ENCODE measurements at places on chromosomes 1 and 21.

GRCh38 chr1:152397474-152397873 lies 16.6 kb downstream of the CRNN start:
- no peak for DNase-seq

DNA sequence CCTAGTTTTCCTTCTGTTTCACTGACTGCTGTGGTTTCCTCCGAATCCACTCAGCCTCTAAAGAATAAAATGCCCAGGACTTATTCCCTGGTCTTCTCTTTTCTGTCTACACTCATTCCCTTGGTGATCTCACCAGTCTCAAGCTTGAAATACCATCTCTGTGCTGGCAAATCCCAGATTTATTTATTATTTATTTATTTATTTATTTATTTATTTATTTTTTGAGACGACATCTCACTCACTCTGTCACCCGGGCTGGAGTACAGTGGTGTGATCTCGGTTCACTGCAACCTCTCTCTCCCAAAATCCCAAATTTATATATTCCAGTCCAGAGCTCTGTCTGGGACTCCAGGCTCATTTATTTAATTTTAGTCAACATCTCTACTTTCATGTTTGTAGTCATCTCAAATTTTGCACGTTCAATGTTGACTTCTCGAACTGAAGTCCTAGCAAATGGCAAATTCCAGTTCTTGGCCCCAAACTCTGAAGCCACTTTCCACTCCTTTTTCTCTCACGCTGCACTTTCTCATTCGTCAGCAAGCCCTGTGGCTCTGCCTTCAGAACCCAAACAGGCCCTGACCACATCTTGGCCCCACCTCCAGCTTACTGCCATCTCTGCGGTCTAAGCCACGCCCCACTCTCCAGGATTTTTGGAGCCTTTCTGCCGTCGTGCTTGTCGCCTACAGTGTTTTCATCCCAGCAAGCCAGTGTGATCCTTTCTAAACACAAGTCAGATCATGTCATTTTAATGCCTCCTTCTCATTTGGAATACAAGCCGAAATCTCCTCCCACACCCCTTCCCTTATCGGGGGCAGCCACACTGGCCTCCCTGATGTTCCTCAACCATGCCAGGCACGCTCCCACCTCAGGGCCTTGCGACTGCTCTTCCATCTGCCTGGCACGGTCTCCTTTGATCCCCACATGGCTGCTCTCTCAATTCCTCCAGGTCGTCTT lies 14.2 kb upstream of the TENT5B start:
- peak; percentile 75 for DNase-seq

DNA sequence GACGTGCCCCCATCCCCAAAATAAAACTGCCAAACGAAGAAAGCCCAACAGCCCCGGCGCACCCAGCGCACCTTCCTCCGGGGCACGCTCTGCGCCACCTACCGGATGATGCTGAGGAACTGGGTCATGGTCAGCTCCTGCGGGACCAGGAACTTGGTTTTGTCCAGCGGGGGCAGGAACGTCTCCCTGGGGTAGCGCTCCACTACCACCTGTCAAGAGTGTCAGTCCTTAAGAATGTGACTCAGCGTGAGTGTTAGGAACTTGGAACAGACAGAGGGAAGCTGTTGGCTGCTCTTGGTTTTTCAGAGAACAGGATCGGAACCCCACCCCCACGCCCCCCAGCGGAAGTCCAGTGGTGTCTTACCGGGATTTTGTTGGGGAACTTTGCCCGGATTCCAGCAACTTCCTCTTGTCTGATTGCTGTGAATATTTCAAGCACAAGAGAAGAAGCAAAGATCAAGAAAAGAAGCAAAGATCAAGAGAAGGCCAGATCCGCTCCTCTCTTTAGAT lies 431 bp downstream of the MAP1LC3C start:
- DNase-seq: peak; percentile 84

DNA sequence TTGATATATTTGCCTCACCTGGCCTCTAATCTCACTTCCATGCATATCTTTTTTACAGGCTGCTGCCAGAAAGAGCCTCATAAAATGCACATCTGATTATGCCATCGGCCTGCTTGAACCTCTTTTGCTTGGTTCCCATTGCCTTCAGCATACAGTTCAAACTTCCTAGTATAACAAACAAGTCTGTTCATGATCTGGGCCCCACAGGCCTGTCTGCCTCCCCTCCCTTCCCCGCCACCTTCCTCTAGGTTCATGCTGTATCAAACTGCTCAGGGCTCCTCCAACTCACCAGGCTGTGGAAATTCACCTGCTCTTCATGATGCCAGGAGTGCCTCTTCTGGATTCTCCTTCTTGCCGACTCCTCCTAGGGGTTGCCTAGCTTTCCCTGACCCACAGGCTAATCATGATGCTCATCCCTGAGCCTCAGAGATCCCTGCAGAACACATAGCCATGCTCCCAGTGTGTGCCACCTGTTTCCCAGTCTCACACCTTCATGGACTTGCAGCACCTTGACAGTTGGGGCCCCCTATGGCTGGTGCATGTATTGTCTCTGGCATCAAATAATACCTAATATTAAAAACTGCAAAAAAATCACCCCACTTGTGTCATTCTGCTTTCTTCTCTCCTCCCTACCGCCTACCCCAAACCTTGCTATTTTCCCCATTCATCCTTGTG lies 33.7 kb upstream of the CD2 start:
- no peak for DNase-seq

Data from astrocyte of the spinal cord (primary cell).